ENCODE measurements at places on chromosomes 7 and 10.

GRCh38 chr10:103651333-103651732 lies 157.8 kb downstream of the NEURL1 start:
- no peak for DNase-seq

- peak; percentile 64 for DNase-seq
These were observed 69.1 kb downstream of the INPP5A start for GRCh38 chr10:132606536-132607316.

DNA sequence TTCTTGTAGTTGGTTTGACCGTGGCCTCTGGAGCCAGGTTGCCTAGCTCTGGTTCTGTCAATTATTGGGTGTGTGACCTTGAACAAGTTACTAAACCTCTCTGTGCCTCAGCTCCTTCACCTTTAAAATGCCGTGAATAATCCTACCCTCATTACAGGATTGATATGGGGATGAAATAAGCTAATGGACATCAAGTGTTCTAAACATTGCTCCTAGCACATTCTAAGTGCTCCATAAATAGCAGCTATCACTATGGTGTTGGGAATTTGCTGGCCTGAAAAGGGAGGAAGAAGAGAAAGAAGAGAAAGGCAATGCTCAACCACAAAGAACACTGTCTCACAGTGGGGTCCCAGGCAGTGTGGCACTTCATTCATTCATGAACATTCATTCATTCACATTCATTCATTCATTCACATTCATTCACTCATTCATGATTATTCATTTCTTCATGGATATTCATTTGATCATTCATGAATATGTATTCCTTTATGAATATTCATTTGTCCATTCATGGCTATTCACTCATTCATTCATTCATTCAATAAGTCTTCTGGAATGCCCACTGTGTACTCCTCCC lies 38.8 kb downstream of the TMEM130 start:
- no peak for DNase-seq

DNA sequence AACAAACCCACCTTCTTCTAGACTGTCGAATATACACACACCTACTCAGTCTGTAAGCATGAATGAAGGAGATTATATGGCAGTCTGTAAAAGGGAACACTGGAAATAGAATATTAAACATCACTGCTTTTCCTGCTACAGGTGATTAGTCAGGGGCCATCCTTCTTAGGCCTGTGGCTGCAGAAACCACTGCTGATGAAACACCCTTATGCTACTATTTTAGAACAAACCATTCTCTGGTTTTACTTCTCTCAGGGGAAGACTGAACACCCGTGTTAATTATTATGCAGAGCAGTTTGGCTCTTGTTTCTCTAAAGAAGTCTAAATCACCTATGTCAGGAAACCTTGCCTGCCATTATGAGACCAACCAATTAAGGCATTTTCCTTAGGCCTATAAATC lies 351.1 kb upstream of the KLF6 start:
- DNase-seq, result no peak

DNA sequence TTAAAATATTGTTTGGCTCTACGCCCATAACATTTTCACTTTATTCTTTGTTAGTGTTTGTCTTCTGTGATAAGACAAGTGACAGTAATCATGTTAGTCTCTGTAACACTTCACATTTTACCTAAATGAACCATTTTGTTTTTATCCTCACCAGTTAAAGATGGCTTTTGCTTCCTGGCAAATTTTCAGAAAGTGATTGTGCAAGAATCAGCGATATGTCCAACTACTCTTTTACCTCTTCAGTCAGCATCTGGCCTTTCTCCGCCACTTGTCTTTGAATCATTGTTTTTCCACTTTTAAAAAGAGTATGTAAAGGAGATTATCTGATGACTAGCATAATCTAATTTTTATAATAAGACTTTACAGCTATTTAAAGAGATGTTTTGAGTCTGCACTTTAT lies 3.5 kb downstream of the DGKB start:
- DNase-seq, result peak; percentile 12

GRCh38 chr7:90412458-90413184 lies 9.4 kb downstream of the CLDN12 start:
- DNase-seq, result no peak

DNA sequence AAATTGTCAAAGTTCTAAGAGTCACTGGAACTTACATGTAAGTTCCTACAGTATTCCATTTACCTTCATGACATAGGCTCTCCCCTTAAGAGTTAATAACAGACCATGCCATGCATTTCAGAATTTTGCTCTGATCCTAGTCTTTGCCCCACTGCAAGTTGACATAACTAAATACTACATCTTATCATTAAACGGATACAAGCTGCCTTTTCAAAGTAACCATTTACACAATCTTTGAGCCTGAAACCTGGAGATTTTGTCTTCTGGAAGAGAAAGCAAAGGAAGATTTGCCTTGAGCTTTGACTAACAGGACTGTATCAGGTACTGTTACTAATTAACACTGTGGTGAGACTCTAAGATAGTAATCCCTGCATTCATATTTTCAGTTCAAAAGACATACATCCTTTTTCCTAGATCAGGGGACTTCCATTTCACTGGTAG lies 9.3 kb upstream of the AKR1D1 start:
- no peak for DNase-seq

DNA sequence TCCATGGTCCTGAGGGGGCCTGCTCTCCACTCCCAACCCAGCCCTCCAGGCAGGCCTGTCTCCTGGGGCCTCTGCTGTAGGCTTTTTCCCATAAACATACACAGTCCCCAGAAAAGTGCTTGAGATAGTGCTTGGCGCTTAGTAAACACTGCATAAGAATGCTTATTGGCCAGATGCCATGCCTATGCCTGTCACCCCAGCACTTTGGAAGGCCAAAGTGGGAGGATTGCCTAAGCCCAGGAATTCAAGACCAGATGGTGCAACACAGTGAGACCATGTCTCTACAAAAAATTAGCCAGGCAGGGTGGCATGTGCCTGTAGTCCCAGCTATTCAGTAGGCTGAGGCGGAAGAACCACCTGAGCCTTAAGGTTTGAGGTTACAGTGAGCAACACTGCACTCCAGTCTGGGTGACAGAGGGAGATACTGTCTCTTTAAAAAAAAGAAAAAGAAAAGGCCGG lies 24.6 kb upstream of the ASL start:
- DNase-seq, result peak; percentile 55

- DNase-seq, result no peak
These were observed 275.4 kb upstream of the PFKP start for GRCh38 chr10:2791774-2792443.

GRCh38 chr7:10939237-10939910 lies 34.3 kb upstream of the PHF14 start:
- no peak for DNase-seq

DNA sequence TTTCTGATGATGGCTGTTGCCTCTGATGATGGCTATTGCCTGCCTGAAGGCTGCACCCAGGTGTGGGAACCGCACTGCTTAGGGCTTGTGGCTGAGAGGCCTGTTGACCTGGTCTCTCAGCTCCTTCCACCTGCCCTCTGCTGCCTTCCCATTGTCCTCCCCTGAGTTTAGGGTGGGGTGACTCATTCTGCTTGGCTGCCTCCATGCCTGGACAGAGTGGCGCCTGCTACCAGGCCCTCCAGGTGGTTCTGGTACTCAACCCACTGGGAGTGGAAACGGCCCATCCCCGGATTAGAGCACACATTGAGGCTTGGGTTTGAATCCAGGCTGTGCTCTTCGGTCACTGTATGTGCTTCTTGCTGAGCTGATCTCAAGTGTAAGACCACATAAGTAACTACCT lies 120.6 kb downstream of the SEM1 start:
- no peak for DNase-seq

GRCh38 chr10:59864141-59864962 lies 42.0 kb downstream of the CCDC6 start:
- no peak for DNase-seq

DNA sequence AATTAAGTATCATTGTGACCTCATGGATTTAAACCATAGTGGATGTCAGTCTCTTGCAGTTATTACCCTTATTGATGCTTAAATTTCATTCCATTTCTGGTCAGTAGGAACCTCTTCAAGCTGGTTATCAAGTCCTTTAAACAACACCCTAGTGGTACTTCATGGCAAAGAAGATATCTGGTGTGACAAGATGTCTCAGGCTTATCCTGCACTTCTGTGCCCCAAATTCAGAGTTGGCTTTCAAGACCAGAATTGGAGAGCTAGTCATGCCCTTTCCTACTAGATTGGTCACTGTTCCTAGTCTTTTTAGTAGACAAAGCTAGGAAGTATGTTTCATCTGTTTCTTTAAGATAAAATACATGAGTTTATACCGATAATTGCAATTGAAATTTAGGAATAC lies 54.9 kb downstream of the KMT2E start:
- DNase-seq, result no peak

DNA sequence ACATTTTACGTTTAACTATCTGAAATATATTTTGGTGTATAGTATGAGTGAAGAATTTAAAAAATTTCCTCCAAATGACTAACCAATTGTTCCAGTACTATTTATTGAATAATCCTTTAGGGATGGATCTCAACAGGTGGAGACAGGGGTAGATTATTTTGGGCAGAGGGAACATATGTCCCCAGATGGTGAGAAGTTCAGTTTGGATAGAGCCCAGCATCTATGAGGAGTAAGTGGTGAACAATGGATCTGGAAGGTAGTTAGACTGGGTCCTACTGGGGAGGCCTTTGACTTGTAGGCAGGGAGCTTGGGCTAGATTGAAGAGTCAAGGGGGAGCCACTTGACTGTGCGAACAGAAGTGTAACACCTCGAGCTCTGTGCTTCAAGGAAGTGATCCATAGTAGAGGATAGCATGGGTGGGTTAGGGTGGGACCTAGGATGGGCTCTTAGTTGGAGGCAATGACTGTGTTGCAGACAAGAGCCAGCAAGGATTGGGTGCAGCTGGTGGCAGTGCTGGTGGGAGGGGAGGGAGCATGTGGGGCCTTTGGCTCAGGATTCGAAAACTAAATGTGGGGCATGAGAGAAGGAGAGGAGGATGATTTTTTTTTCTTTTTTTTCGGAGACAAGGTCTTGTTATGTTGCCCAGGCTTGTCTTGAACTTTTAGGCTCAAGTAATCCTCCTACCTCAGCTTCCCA lies 3.9 kb upstream of the PURB start:
- peak; percentile 79 for DNase-seq

GRCh38 chr7:143455491-143455890 lies 12.2 kb downstream of the TAS2R60 start:
- no peak for DNase-seq

DNA sequence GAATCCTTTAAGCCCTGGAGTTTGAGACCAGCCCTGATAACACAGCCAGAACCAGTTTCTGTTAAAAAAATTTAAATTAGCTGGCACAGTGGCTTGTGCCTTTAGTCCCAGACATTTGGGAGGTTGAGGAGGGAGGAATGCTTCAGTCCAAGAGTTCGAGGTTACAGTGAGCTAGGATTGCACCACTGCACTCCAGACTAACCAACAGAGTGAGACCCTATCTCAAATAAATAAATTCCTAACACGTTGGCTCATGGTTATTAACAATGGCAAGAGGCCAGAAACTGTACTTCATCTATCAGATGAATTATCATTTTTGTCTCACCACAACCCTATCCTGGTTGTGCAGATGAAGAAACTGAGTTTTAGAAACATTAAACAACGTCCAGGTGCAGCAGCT lies 2.1 kb upstream of the PPIA start:
- DNase-seq, result no peak

DNA sequence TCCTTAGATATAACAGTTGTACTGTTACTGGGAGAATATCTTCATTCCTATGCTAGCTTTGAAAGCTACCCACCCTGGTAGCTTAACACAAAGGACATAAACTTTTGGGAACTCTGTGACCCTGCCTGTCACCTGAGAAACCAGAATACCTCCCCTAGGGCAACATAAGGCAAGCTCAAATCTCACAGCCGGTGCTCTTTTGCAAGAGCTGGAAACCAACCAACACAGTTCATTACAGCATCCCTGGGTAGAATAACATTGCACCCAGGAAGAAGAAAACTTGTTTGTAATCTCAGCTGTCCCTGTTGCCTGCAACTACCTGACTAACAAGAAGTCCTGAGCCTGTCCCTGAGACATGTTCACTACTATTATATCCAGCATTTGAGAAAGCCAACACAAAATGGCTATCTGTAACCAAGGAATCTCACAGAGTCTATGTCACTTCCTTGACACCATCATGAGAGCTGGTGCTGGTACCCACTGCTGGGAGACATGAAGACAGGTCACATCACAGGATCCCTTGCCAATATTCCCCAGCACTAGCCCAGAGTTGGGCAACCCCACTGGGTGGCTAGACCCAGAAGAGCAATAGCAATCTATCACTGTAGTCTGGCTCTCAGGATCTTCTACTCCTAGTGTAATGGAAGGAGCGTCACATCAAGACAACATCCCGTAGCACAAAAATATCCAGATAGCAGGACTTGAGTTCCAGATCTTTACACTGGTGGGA lies 31.3 kb downstream of the AKR1C3 start:
- DNase-seq, result no peak

- peak; percentile 93 for DNase-seq
These were observed 1.7 kb downstream of the TRIM8 start for GRCh38 chr10:102645741-102646609.

All from tongue (tissue), 3 donors.